ENCODE measurements at places on chromosomes 3 and 15.

GRCh38 chr3:117736846-117737245, 1027.3 kb downstream of the TUSC7 start:
- no peak for DNase-seq

- no peak for DNase-seq
Measured at GRCh38 chr3:140234256-140234655, 299.3 kb downstream of the CLSTN2 start.

DNA sequence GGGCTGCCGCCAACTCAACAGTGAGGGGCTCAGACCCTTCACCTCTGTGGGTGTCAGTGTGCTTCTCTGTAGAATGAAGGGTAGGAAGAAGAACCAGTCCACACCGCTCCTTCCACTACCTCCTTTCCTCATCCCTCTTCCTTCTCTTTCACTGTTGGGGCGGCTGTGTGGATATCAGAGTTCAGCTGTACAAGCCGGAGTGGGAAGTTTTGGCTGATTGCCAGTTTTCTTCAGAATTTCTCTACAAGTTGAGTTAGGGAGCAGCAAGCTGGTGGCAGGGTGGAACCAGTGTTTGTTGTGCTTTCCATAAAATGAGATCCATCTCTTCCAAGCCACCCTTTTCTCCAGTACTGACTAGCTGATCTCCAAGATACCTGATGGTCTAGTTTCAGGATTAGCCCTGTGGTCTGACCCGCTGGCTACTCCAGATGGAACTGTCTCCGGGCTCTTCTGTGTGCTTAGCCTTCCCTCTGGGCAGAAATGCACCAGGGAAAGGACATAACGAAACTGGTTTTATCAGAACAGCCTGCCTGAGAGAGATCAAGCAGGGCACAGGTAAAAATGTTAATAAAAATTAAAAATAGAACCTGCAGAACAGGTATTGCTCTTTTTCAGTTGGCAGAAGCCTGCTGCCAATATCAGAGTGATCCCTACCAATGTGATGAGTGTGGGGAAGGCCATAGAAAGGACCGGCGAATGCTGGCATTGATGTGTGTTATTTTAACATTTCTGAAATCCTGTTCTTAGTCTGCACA, 169.9 kb upstream of the TSC22D2 start:
- DNase-seq: no peak

DNA sequence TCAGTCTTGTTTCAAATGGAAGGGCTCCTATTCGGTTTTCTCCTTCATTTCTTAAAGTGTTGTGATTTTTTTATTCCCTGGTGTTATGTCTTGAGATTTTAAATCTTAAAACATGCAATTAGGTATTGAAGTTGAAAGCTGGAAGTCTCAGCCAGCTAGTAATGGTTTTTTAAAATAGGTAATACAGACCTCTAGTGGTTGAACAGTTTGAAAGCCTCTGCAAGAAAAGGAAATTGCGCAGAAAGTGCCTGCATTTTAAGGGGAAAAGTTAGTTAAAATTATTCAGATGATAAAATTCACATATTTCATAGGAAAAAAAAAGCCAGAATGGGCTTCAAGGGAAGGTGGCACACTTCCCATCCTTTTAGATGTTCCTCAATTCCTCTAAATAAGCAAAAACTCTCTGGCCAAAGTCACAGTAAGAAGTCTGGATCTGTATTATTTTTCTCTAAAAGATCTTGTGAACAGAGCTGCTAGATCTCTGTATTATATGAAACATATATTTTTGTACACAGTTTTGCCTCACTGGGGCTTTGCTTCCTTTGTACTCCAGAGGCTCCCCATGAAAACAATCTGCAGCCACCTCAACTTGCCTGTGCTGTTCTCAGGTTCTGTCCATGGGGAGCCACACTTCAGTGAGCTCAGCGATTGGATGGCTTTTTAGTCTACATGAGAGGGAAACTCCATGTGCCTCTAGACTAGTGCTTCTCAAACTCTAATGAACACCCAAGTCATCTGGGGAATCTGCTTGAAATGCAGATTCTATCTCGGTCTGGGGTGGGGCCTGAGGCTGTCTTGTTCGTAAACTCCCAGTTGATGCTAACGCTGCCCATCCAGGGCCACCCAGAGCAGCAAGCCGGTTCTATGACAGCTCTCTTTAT, 21.5 kb downstream of the AGTR1 start:
- DNase-seq: no peak

DNA sequence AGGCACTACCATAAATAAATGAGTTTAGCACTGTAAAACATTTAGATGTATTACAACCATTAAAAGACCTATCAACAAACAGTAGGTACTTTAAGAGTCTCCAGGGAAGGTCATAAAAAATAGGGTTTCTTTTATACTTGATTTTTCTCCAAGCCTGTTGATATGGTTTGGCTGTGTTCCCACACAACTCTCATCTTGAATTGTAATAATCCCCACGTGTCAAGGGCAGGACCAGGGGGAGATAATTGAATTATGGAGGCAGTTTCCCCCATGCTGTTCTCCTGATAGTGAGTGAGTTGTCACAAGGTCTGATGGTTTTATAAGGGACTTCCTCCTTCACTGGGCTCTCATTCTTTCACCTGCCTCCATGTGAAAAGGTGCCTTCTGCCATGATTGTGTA, 468.9 kb upstream of the UBE2E2 start:
- no peak for DNase-seq

GRCh38 chr3:22671848-22672247, 531.3 kb upstream of the UBE2E2 start:
- DNase-seq: no peak

DNA sequence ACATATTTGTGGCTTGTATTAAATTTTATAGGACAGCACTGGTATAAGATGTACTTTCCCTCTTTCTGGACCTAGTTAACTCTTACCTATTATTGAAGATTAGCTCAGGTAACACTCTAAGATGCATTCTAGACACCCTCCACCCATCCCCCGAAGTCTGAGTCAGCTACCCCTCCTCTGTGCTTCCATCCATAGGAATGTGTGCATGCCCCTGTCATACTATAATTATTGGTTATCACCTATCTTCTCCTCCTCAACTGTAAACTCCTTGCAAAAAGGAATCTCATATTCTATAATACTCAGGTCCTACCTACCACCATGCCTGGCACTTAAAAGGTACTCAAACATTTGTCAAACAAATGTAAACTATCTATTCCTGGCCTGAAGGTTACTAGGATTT, 3.0 kb downstream of the PEAK1 start:
- no peak for DNase-seq

DNA sequence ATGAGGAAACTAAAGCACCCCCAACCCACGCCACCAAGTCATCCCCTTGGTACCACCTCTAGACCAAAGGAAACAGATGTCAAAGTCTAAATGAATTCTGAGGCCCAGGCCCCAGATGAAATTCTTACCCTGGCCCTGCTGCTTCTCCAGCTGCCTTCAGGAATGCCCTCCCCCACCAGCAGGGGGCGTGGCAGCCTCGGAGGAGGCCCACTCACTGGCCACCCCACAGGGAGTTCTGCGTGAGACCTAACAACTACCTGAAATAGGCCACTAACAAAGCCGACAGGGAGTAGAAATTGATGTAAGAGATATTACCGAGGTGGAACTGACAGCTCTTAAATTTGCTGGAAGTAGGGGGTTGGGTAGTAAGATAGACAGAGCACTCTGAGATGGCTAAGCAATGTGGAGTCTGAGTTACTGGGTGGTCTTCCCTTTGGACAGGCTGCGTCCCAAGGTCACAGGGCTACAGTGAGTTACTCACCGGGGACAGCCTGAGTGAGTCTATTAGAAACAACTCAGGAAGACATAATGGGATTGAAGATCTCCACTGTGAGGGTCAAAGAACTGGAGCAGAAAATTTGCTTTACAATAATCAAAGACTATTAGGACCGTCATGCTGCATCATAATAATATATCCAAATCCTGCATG, 240.7 kb downstream of the SHOX2 start:
- no peak for DNase-seq

- no peak for DNase-seq
Measured at GRCh38 chr15:81286621-81287121, 37.3 kb downstream of the STARD5 start.

DNA sequence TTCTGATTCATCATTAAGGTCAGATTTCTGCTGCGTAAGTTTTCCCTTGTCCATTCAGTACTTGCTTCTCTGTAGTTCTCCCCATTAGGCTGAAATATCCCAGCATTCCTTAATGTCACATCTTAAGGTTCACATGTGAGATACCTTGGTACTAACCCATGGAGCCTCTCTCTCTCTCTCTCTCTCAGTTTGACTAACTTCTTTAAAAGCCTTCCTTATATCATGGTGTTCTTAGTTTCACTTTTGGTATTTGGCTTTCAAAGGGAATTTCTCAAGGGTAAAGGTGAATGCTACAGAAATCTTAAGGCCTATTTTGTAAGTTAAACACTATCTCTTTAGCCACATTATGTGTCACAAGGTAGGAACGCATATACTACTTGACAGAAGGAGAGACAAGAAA, 427.3 kb upstream of the ZNF717 start:
- no peak for DNase-seq

- no peak for DNase-seq
Measured at GRCh38 chr15:41838400-41838897, at the start of gene PLA2G4B. PLA2G4B (plus strand) TSS chr15:41838847; CDS start chr15:41838914, 67 bp downstream.

- no peak for DNase-seq
Measured at GRCh38 chr3:17709236-17709810, 33.1 kb downstream of the TBC1D5 start.

DNA sequence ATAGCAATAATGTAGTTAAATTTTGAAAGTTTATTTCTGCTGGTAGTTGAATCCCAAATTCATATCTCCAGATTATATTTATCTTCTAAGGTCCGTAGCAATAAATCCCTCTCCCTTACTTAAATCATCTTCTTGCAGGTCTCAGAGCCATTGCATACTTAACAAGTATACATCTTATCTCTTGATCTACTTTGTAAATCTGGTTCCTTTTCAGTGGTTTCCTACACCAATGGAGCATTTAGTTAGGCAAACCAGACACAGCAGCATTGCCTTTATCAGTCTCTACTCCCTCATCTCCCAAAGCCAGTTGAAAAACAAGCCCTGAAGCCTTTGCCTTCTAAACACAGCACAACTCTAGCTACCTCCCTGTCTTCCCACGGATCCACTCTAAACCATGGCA, 440.9 kb downstream of the CNTN6 start:
- DNase-seq: no peak

- no peak for DNase-seq
Measured at GRCh38 chr3:61876797-61877196, 315.4 kb downstream of the PTPRG start.

GRCh38 chr3:35521196-35521595, 118.1 kb upstream of the ARPP21 start:
- no peak for DNase-seq

- DNase-seq: no peak
Measured at GRCh38 chr3:9185701-9186100, 63.7 kb downstream of the SRGAP3 start.

DNA sequence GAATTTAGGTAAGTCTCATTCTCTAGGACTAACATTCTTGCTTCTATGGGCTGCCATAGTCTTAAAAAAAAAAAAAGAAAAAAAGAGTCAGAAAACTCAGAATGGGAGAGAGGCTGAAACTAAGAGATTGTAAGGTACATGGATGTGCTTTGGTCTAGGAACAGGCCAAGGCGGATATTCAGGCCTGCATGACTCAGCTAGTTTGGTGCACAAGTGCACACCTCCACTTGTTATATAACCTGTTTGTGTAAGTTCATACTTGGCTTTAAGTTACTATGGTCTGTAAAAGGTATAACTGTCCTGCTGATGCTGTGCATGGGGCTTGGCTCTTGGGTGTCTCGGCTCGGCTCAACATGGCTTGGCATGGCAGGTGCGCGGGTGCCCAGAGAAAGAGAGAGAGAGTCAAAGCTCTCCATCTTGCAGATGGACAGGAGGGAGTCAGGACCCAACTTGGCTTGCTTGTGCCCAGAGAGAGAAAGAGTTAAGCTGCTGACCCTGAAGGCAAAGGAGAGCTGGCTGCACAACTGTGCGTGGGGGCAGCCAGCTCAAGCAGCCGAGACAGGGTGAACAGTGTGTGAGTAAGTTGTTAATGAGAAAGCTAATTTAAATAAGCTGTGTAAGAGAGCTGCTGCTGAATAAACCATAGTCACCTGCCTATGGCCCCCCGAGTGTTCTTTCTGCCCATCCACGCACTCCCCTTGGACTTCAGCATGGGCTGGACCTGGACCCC, 31.4 kb upstream of the CHRNB4 start:
- DNase-seq: no peak

DNA sequence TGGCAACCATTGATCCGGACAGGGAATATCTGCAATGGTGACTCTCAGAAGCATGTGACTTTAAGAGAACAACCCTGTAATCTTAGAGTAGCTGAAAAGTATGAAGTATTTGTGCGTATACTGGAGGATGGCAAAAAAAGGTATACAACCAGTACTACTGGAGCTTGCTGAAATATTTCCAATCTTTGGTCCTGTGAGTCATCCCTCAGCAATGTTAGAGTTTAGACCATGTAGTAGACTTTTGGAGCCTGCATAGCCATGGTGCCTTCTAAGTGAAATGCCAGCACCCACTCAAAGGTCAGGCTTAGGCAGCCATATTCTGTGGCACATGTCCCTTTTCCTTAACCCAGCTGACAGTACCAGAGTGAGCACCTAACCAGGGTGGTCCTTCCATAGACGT, 429.4 kb downstream of the NTRK3 start:
- DNase-seq: no peak

DNA sequence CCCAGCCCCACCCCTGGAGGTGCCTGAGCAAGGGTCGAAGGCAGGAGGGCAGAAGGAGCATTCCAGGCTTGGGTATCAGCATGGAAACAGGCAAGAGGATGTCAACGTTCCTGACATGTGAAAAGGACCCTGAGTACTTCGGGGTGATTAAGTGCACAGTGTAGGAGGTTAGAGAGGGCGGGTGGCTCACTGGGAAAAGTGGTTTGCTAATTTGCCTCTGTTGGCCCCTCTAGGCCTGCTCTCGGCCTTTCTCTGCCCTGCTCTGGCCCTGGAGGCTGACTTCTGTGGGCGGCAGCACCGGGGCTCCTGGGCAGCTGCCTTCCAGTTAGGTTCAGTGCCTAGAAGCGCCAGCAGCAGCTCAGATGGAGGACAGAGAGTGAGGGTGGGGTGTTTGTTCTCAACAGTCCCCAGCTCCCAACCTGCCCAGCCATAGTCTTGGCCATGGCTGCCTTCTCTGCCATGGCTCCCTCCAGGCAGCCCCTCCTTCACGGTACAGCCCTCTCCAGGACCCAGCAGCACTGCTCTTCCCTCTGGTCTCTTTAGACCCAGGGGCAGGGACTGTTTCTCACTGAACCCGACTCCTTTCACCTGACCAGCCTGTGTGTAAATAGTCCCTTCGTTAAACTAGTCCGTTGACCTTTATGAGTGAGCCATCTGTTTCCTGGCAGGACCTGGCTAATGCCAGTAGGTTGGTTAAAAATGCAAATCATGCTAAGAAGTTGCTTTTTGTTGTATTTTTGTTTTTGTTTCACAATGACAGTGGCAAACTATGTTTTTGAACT, 107.1 kb upstream of the TPM1 start:
- no peak for DNase-seq

DNA sequence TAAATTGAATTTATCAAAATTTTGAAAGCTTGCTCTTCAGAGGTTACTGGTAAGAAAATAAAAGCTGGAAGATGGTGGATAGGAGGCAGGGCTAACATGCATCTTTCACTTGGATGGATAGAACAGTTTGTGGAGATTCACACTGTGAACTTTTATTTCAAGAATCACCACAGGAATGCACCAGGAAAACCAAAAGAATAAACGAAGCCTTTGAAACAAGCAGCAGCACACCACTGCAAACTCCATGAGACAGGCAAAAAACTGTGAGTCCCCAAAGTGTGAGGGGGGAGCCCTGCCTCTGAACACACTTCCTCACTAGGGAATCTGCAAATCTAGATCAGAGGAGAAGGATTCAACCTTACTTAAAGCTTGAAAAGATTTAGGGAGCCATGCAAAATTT, 122.2 kb downstream of the RTP4 start:
- DNase-seq: no peak

- no peak for DNase-seq
Measured at GRCh38 chr3:182220013-182220412, 508.3 kb downstream of the SOX2 start.

GRCh38 chr3:179921500-179921899, 115.2 kb downstream of the PEX5L start:
- no peak for DNase-seq

Data from effector CD4-positive, alpha-beta T cell (primary cell).